GM12878 (cell line): ENCODE measurements at places on chromosomes 16 and 17. TPM values are rescaled to one million over a fixed set of nuclear protein-coding genes. Genes with fewer than 3 reads are reported as not detected.

- DNase-seq, result no peak
These were observed 833.2 kb upstream of the RBFOX1 start for GRCh38 chr16:6499413-6499812.

DNA sequence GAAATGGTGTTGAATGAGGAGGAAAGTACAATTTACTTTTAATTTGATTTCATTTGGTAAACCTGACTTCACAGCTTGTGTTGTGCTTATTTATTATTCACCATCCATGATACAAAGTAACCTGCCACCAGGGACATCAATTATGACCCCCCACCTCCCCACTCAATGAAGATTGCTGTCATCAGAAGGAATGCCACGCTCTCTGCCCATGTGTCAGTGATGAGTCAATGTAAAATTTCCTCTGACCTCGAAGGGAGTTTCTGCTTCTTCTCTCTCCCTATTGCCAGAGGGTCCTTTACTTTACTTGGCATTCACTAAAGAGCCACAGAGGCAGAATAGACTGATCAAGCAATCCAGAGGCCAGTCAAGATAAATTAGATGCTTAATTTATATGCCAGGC lies 759.7 kb downstream of the CDH11 start:
- DNase-seq, result no peak

DNA sequence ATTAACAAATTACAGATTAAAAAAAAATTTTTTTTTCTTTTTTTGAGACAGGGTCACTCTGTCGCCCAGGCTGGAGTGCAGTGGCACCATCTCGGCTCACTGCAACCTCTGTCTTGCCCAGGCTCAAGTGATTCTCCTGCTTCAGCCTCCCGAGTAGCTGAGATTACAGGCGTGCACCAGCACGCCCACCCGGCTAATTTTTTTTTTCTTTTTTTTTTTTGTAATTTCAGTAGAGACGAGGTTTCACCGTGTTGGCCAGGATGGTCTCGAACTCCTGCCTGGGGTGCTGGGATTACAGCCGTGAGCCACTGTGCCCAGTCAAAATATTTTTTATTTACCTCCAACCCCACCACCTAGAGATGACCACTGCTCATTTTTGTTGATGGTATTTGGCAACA lies 25.5 kb downstream of the ACTG1 start:
- DNase-seq, result no peak

GRCh38 chr16:75486676-75487313 lies 8.4 kb downstream of the CHST6 start:
- DNase-seq, result peak; percentile 45

DNA sequence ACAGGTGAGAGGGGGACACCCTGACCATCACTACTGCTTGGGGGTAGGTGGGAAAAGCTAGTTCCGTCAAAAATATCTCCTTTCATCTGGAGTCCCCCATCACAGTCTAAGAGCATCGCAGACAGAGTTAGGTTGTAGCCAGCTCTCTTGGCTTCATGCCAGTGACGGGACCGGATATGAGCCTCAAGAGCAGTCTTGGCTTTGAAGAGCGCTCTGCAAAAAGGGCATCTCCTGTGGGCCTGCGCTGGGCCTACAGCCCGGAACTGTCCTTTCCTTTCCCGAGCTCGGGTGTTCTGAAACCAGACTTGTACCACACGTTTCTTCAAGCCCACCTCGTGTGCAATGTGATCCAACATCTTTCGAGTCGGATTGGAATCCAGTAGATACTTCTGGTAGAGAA lies 253.6 kb downstream of the ZFHX3 start:
- DNase-seq, result no peak

GRCh38 chr17:80460429-80460834 lies 16.0 kb downstream of the NPTX1 start:
- no peak for DNase-seq

GRCh38 chr16:23306199-23307100 lies 4.3 kb downstream of the SCNN1B start:
- no peak for DNase-seq

GRCh38 chr16:54174201-54174600 lies 112.4 kb downstream of the IRX3 start:
- no peak for DNase-seq

- no peak for DNase-seq
These were observed 390.6 kb downstream of the HAPSTR1 start for GRCh38 chr16:9481747-9482730.

GRCh38 chr16:80666378-80667250 lies 125.8 kb downstream of the DYNLRB2 start:
- no peak for DNase-seq

- DNase-seq, result no peak
These were observed 4.1 kb downstream of the VASN start for GRCh38 chr16:4375717-4376116.

GRCh38 chr17:43615330-43616028 lies 46.2 kb downstream of the MEOX1 start:
- DNase-seq, result no peak

DNA sequence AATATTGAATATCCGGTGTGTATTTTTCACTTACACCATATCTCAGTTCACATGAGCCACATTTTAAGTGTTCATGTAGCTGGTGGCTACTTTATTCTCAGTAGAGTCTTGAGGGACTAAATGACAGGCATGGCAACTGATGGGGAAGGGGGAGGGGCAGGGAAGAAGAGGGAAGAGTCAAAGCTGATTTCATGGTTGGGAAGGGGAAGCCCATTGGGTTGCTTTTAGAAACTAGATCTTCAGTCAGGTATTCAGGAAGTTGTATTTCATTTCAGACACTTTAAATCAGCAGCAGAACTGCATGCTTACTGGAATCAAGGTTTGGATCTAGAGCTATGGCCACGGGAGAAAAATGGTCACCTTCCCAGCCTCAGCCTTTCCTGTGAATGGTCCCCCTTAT lies 2.9 kb upstream of the WIPI1 start:
- DNase-seq, result no peak

DNA sequence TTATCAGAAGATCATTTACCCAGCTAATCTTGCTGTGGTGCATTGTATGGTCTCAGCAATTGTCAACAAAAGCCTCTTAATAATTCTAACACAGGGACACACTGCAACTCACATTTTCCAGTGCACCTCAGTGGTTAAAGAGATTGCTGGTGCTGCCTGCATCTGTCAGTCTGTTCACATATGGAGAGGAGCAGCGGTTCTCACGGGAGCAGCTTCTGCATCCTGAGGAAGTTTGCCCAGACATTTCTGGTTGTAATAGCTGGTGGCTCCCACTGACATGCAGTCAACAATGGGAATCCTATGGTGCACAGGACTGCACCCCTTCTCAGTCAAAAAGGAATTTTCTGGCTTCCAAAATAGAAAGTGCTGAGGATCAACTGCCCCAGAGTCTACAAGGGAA lies 7.8 kb downstream of the GGA2 start:
- DNase-seq, result no peak

- no peak for DNase-seq
These were observed 3.6 kb downstream of the CBX8 start for GRCh38 chr17:79792984-79793923.

- no peak for DNase-seq
These were observed 85.3 kb upstream of the LGALS9 start for GRCh38 chr17:27545562-27546229.

- DNase-seq, result no peak
These were observed 12.3 kb downstream of the CHMP6 start for GRCh38 chr17:81003711-81004475.

Gene CA5A
- not detected in 2 replicates for total RNA-seq

Gene SEPTIN12
- not detected in 2 replicates for total RNA-seq

Gene KRTAP3-1
- not detected in 2 replicates for total RNA-seq

Gene TBX2
- 0.11 and 0.13 TPM in 2 replicates for total RNA-seq

Gene KRTAP3-2
- total RNA-seq, result not detected in 2 replicates

Gene STARD3
- total RNA-seq, result 46.3 and 48.2 TPM in 2 replicates

Gene KRTAP4-4
- not detected in 2 replicates for total RNA-seq

Gene G6PC1
- 0.11 TPM in 1 of 2 replicates, not detected in the other for total RNA-seq

Gene PRM2
- total RNA-seq, result not detected in 2 replicates

Gene PRSS22
- total RNA-seq, result not detected in 2 replicates

Gene TNFSF13
- 14.5 and 14.6 TPM in 2 replicates for total RNA-seq

Gene CHST4
- total RNA-seq, result 0.82 and 1.1 TPM in 2 replicates
